ENCODE measurements at places on chromosomes 1 and 21.

DNA sequence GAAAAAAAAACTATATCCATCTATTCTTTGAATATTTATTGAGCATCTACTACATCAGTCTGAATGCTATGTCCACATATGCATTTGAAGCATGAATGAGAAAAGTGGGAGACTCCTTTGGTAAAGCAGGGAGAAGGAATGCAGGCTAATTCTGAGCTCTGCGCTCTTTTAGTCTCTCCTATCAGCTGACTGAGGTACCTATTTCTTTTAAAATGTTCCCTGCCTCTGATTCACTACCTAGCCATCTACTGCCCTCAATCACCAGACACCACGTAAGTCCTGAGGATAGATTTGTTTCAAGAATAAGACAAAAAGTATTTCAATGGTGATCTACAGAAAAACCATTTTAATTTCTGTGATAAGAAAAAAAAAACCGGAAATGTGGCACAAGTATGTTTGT, 3.8 kb upstream of the RGS13 start:
- no peak for DNase-seq

DNA sequence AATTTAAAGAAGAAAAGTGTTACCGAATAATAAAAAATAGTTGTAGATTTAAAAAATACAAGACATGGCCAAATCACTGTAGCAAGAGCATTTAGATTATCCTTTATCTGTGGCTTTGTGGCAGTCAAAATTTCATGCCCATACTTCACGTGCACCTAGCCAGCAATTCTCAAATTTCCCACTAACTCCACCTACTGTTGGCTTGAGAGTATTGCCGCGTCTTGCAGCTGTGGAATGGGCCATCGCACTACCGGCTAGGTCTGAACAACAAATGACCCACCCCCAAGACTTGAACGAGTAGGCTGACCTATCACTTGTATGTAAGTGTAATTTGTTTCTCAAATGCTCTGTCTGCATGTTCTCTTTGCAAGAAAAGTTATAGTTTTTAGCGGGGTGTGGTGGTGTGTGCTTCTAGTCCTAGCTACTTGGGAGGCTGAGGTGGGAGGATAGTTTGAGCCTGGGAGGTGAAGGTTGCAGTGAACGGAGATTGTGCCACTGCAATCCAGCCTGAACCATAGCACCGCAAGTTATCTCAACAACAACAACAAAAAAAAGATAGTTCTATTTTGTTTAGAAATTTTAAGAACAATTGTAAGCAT, 4.1 kb downstream of the KRTAP13-4 start:
- peak; percentile 2 for DNase-seq

DNA sequence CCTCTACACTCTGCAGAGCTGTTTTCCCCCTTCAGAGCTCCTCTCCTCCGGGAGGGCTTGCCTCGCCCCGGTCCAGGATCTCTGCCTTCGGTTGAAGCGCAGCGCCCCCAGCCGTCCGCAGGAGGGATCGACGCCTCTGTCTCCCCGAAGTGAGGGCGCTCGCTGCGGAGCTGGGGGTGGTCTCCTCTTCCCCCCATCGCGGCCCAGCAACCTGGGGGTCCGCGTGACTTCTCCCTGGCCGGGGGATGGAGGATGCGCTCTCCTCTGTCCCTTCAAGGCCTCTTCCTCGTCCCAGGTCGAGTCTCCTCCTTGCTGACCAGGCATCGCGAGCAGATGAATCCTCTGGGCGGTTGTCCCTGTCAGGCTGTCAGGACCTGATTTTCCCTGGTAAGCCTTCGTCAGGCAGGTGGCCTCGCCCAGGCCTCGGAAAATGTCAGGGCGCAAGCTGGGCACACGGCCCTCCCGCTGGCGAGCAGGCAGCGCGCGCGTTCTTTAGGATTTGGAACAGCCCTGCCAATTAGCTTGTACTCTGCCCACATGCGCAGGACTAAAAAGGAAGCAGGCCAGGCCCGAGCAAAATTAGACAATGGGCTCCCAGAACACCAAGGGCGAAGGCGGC, 90.5 kb downstream of the EDEM3 start:
- DNase-seq: peak; percentile 57

- DNase-seq: no peak
These were observed 1530.1 kb upstream of the TPTE start for GRCh38 chr21:8991088-8991907.

GRCh38 chr1:168138134-168138533, 1.4 kb upstream of the GPR161 start:
- no peak for DNase-seq

GRCh38 chr1:91635763-91636162, 135.1 kb downstream of the CDC7 start:
- DNase-seq: peak; percentile 42

DNA sequence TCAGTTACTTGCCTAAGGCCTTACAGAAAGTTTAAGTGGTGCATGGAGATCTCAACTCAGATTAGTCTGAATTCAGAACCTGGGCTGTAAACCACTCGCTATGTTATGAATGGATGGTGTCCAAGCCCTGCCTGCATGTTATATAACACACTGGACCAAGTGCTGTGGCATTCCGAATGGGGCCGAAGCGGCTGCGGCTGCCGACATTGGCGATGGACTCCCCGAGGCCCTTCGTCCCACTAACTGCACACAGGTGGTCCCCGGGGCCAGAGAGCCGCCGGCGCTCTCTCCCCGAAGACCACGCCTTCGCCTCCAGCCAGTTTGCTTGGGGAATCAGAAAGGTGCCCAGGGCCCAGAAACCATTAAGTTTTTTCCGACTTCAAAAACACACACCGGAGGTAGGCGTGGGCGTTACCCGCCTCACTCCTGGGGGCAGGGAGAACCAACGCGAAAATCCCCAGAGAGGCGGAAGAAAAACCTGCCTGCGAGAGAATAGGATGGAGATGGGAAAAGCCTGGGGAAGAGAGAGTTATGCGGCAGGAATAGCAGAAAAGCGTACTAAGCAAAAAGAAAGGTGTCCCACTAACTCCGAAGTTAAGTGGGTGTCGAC, 579 bp upstream of the TENT5C start:
- DNase-seq: peak; percentile 21

GRCh38 chr1:209554761-209555611, 28.5 kb upstream of the CAMK1G start:
- no peak for DNase-seq

- no peak for DNase-seq
These were observed 16.1 kb upstream of the DPYD start for GRCh38 chr1:97936976-97937375.

All from AG10803 (cell line).